ENCODE measurements at places on chromosomes 2 and 18.
A peak's percentile ranks its signal among the peaks of the same experiment; 100 is the strongest.

GRCh38 chr2:174014699-174015070 is 49.5 kb upstream of the SP3 start:
- no peak for DNase-seq

GRCh38 chr2:101899871-101900270 is 91.9 kb upstream of the IL1R2 start:
- no peak for DNase-seq

DNA sequence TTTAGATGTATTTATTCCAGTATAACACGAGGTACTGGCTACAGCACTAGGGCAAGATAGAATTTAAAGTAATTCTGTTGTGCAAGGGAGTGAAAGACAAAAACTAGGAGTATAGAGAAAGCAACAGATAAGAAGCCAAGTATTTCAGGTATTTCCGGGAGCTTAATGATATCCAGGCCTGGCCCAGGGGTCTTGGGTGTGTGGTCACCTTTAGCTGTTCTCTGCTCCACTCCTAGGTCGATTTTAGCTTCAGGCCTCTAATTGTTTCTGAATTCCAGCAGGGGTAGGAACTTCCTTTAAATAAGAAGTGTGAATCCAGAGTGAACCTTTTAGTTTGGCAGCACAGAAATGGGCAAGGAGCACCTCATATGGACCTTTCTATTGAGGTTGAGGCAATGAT is 342.3 kb upstream of the MYT1L start:
- no peak for DNase-seq

DNA sequence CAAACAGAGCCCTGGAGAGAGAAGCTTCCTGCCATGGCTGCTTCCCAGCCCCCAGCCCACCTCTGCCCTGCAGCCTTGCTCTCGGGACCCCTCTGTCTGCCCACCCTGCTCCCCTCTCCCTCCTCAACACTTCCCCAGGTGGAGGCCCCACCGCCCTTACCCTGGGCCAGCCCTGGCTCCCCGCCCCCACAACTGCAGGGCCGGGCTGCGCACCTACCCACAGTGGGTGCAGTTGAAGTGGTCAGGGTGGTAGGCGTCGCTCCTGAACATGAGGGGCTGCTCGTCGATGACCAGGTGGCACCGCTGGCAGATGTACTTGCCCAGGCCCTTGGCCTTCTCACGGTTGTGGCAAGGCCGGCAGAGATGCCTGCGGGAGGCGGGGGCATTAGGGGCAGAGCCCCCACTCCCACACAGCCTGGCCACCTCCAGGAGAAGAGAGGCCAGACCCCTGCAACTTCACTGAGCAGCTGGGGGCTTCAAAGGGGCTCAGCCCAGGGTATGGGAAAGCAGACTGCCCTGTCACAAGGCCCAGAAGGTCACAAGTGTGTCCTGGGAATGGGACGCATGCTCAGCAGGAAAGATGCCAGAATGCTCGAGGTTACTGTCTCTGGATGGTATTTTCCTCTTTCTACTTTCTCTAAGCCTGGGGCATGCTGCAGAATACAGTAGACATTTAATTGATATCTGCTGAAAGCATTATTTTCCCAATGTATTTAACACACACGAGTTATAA is 3.1 kb upstream of the GPR17 start:
- DNase-seq, result no peak

- no peak for DNase-seq
Measured at GRCh38 chr2:1591461-1591770, 152.9 kb downstream of the PXDN start.

DNA sequence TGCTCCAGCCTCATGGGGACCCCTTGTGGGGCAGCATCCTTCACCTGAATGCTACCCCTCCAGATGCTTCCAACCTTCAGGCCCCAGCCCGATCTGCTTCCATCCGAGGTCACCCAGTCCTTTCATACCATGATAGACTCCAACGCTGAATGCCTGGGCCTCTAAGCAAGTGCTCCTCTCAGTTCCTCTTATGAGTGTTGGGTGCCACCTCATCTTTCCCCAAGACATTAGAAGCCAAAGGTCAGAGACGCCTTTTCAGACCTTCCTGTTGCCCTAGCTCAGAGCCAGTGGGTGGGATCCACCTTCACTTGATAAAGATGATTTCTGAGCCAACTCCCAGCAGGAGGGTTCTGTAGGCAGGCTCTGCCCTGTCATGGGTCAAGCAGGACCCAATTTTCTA is 174.5 kb upstream of the MGAT5 start:
- no peak for DNase-seq

GRCh38 chr2:144213797-144214196 is 306.1 kb downstream of the ZEB2 start:
- DNase-seq, result no peak

DNA sequence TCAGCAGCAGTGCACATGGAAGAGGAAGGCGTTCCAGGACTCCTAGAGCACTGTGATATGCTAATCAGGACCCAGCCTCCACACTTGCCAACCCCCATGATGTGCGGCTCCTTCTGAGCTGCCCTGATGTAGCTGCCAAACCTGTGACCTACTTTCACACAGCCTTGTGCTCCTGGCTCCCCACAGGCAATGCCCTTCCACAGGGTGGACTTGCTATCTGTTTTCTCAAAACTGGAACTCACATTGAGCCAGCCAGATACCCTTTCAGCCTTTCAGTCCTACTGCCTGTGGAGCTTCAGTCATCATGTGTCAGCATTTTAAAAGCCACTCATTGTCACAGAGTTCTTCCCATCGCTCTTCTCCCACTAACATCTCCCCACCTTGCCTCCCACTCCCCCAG is 181.6 kb downstream of the AFF3 start:
- DNase-seq, result no peak

DNA sequence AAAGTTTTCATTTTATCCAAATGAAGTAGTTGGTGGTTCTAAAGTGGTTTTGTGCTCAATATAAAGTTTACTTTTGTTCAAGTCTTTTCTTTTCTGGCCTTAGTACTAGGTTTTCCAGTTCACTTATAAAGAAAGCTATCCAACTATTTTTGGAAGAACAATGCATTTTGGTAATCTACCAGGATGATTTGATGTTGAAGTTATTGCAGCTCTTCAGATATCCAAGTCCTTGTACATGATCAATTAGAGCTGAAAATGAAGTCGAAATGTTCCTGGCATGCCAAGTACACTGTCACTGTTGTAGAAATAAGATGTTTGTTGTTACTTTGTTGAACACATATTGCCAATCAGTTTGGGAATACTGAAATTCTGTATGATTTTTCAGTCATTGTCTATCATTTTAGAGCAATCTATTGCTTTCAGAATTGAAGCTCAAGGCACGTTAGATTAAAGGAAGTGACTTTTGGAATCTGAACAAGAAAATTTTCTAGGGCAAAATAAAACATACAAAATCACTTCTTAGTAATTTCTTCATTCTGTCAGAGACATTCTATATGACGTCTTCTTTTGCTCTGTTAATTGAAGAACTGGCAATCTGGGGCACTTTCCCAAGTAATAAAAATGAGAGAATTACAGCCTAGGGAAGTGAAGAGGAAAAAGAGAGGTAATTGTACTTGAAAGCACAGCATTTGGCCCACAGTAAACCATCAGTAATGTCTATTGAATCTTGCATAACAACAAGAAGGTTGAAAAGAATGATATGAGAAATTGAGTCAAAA is 232.3 kb downstream of the MREG start:
- no peak for DNase-seq

DNA sequence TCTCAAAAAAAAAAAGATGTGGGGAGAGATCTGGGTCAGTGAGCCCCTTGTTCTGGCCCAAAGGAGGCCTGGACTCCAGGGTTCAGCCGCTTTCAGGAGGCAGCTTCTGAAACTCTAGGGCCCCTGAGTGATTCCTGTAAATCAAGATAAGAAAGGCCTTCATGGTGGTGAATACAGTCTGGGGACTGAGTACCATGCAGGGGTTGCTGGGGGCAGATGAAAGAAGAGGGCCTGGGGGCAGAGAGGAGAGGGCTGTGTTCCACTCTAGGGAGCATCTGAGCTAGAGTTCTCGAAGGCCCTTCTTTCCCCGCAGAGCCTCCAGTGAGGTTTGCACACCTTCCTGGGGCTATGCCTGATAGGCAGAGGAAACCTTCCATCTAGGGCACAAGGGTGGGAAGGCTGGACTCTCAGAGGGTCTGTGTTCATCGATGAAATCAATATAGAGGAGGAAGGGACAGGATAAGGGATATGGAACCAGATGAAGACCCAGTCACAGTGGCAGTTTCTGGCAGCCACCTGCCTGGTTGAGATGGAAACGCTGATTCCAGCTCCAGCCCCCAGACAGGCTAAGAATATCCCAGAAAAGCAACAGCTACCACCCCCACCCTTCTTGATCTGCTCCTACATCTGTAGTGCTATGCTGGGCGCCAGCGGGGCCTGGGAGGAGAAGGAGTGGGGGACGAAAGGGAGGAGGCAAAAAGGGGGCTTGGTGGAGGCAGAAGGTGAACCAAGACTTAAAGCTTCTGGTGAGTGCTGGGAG is 4.7 kb upstream of the CDK5R2 start:
- no peak for DNase-seq

DNA sequence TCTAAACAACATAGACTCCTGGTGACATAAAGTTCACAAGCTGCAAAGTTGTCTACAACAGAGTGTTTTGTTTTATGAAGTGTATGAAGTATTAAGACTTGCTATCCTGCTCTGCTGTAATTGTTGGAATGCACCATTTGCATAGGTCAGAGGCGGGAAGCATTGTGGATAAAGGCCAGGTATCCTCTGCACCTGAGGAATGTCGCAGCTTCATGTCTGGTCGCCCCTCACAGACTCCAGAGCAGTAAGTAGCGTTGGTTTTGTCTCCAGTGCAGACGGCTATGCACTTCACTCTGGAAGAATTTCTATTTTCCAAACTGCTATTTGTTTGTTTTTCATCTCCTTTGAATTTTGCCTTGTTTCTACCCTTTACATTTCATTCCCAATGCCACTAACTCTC is 63.1 kb downstream of the UNC80 start:
- DNase-seq, result no peak

- no peak for DNase-seq
Measured at GRCh38 chr18:3960142-3960541, 495.0 kb downstream of the DLGAP1 start.

- DNase-seq, result peak; percentile 72
Measured at GRCh38 chr2:203809084-203809521, 58.5 kb upstream of the CTLA4 start.

DNA sequence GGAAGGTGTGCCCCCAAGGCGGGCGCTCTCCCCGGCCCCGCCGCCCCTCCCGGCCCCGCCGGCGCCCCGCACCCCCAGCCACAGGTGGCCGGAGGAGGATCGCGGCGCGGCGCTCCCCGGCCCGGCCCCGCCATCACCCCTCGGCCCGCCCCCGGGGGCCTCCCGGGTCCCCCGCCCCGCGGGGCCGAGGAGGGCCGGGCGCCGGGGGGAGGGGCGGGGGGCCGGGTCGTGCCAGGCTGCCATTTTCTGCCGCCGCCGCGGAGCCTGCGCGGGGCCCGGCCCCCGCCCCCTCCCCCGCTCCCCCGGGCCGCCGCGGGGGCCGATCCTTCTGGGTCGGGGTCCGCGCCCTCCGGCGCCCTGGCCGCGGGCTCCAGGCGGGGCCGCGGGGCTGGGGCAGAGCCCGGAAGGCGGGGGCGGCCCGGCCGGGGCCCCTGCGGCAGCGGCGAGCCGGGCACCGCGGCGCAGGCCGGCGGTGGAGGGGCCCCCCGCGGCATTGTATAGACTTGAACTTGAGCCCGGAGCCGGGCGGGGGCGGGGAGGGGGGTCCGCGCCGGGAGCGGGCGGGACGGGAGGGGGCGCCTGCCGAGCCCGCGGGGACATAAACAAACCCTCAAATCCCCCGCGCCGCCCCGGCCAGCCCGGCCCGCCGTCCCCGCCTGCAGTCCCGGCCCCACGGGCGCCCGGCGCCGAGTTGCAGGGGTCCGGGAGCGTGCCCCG is 556 bp downstream of the DNMT3A start:
- no peak for DNase-seq

DNA sequence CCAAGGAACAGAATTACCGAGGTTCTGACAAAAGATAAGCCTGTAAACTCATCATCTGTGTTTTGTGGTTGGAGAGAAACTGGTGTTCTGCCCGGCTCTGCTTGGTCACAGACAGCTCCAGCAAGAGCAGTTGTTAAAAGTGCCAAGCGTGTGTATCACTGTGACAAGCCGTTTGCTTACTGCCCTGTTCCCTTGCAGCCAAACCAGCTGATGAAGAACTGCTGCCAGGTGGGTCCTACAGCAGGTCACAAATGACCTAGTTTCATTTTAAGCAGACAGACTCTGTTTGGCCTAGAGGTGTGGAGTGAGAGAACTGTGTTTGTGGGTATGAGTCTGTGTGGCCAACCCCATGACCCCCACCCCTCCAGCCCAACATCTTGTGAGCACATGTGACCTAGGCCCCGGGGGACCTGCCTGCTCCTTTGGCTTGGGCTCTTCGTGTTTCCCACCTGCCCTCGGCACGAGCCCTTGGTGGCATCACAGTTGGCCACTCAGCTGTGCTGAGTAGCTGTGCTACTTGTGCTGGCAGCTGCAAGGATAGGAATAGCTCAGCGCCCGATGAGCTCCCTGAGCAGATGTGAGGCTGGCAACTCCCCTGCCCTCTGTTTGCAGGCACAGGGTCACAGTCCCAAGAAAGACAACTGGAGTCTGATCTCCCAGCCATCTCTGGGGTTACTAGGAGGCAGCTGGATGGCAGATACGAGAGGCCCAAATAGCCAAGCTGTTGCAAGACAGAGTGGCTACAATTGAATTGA is 9.7 kb downstream of the OXER1 start:
- DNase-seq, result peak; percentile 66

DNA sequence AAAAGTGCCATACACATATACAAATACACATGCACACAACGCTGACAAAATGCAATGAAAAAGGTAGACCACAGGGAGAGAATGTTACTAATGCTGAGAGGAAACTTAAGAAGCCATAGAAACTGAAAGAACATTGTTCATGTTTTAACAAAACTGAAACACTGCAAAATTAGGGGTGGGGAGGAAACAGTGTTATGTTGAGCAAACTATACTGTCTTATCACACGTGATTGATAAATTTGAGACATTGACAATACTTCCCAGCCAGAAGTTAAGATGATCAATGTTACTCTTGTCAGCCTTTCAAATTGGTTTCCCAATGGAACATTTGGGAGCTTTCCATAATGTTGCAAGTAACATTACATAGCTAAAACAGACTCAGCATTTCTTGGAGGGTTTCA is 165.5 kb downstream of the L3MBTL4 start:
- DNase-seq, result no peak

GRCh38 chr2:487186-488079 is 189.8 kb downstream of the TMEM18 start:
- no peak for DNase-seq

Measured in foreskin fibroblast (primary cell).